ENCODE measurements at places on chromosomes 2 and 18.

- DNase-seq: no peak
Observed at GRCh38 chr2:71747559-71747958, 294.2 kb downstream of the DYSF start.

- no peak for DNase-seq
Observed at GRCh38 chr2:120418174-120418787, 72.3 kb downstream of the INHBB start.

- DNase-seq: no peak
Observed at GRCh38 chr18:37254973-37255372, 310.6 kb downstream of the CELF4 start.

GRCh38 chr18:361100-361732, 93.4 kb upstream of the THOC1 start:
- no peak for DNase-seq

DNA sequence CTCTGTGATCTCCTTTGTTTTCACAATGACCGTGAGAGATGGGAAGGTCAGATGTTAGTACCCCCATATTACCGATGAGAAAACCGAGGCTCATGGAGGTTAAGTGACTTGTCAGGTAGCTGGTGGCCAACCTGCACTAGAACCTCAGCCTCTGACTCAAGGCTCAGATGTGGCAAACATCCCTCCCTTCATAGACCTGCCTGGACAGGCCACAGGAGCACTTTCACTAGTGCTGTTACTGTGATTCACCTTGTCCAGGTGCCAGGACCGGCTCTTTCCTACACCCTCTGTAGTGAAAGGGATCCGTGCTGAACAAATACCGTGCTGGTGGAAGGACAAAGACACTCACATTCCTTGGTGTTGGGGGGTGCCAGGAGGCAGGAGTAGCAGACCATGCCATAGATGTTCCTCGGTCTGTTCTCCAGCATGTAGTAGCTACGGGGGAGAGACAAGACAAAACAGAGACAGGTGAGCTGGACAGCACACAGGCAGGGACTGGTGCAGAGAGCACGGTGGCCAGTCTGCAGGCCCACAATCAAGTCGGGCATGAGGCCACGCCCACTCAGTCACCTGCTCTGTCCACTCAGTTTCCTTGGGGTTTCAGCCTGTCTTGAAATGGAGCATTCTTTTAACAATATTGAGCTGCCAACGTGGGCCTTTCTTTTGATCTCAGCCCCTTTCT, 65.9 kb downstream of the EDAR start:
- no peak for DNase-seq

GRCh38 chr2:175457895-175458448, 276.5 kb upstream of the ATP5MC3 start:
- DNase-seq: no peak

DNA sequence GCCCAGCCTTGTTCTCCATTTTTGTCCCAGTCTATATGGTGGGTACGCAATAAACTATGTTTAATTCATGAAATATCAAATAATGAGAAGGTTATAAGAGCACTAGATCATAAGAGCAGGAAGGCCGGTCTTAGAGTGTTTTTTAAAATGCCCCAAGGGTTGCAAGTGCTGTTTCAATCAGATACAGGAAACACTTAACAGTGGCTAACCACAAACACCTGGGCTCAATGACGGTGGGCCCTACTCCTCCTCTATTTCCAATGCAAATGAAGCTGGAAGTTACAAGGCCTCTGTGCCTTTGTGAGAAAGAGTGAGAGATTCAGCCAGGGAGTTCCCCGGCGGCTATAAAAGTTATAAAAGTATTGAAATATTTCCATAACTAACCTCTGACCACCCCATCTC, 18.9 kb upstream of the WDR33 start:
- no peak for DNase-seq

- DNase-seq: no peak
Observed at GRCh38 chr2:58734365-58734764, 493.2 kb upstream of the FANCL start.

DNA sequence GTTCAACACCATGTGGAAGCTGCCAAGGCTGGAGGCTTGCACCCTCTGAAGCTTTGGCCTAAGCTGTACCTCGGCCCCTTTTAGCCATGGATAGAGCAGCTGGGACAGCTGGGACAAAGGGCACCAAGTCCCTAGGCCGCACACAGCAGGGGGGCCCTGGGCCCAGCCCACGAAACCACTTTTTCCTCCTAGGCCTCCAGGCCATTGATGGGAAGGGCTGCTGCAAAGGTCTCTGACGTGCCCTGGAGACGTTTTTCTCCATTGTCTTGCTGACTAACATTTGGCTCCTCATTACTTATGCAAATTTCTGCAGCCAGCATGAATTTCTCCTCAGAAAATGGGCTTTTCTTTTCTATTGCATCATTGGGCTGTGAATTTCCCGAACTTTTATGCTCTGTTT, 13.7 kb downstream of the RAPGEF4 start:
- DNase-seq: no peak

- DNase-seq: no peak
Observed at GRCh38 chr2:46821600-46821999, 94.0 kb downstream of the MCFD2 start.

GRCh38 chr18:57831597-57832377, 28.7 kb upstream of the ATP8B1 start:
- no peak for DNase-seq

DNA sequence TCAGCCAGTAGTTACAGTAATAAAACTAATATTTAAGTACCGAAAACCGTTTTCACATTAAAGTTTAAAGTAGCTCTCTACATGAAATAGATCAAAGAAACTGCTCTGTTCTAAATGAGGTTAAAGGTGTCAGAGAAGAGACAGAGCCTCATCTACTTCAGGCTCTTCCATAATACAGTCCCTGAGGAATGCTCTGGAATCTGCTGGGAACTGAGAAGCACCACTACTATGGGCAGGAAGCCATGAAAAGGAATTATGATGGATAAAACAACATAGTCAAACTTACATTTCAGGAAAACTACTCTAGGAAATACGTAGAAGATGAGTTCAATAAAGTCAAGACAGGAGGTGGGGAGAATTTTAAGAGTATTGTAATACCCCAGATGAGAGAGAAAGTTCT, 60.0 kb downstream of the ROCK1 start:
- no peak for DNase-seq

GRCh38 chr18:26406854-26407517, 141.4 kb downstream of the KCTD1 start:
- DNase-seq: no peak

DNA sequence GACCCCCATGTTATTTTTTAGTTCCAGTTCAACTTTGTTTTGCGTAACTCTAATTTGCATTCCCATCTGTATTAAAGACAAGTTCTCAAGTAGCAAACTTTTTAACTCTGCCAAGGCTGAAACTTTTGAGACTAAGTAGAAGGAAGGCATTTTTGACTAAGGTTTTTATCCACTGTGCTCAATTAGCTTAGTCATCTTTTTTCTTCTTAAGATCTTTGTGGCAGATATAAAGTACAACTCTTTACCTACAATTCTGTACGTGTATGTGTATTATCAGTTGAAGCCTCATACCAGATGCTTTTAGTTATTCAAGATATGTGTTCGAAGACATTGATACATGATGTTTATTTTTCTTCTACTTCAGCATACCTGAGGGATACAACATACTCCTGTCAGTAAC, 41.6 kb downstream of the CREB1 start:
- no peak for DNase-seq

DNA sequence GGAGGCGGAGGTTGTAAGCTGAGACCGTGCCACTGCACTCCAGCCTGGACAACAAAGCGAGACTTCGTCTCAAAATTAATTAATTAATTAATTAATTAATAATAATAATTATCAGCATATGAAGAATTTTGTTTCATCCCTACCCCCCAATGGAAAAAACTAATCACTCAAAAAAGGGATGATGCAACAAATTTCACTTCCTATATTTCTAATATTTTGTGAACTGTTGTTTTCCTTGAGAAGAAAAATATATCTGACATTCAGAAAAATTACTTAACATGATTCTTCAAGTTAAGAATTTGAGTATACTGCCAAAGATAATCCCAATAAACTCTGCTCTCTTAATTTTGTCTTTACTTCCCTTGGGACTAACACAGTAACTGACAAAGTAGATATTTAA, 28.1 kb downstream of the EXOC6B start:
- DNase-seq: no peak

- no peak for DNase-seq
Observed at GRCh38 chr18:13448335-13448795, 229.8 kb downstream of the LDLRAD4 start.

DNA sequence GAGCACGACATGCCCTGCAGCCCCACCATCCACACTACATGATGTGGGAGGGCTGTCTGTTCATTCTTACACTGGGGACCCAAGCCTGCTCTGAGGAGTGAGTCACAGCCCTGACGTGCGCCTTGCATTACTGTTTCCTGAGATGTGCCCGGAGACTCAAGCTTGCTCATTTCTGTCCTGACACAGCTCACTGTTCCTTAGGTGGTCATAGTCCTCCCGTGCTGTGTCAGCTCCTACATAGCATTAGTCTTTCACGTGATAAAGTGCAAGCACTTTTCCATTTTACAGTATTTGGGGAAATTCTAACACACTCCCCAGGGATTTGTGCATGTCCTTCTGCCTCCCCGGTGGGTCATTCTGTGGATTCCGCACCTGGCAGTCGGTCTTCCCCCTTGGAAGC, 46.2 kb upstream of the TRIM43B start:
- no peak for DNase-seq

DNA sequence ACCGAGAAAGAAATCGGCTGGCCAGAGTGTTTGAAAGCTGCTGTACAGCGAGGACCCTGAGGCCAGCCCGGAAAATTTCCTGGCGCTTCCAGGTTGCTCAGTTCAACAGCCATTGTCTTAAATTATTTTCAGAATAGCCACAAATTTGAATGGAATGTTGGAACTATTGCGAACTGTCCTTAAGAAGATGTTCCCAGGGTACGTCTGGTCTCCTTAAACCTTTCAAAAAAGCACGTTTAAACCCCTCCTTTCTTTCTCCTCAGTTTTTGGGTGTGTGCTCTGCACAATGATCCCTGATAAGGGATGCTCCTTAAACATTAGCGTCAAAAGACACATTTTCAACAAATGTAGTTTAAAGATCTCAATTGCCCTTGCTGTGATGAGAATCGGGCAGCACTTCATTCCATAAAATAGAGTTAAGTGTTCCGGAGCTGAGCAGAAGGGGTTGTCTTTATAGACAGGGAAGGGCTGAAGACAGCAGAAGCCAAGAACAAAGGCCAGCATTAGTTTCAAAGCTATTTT, 14.5 kb upstream of the LPIN2 start:
- no peak for DNase-seq

DNA sequence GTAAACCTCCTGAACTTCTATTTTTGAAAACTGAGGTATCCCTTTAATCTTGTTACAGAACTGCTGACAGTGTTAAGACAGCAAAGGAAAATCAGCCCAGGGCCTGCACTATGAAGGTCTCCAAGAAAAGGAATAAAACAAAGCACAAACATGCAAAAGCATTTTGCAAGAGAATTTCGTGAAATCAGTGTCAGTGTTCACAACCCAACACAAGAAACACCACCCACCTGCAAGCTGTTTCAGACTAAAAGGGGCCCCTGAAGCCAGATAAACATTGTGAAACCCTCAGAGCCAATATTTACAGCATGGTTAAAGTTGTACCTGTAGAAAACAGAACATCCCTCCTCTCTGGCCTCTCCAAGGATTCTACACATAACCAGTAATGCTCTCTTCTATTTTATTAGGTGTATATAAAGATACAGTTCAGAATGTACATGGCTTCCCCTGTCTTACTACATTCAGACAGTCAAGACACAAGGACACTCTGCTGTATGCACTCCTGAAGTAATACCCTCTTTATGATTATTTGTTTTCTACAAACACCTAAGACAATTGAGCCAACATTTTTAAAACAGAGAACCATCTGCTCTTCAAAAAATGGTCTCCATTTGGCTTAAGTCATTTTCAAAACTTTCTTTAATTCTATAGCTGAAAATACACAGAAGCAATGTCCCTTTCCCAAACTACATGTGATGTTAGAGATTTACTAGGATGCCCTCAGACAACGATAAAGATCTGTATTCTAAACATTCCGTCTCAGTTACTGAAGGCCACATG, 149.5 kb upstream of the ZFP36L2 start:
- DNase-seq: no peak

DNA sequence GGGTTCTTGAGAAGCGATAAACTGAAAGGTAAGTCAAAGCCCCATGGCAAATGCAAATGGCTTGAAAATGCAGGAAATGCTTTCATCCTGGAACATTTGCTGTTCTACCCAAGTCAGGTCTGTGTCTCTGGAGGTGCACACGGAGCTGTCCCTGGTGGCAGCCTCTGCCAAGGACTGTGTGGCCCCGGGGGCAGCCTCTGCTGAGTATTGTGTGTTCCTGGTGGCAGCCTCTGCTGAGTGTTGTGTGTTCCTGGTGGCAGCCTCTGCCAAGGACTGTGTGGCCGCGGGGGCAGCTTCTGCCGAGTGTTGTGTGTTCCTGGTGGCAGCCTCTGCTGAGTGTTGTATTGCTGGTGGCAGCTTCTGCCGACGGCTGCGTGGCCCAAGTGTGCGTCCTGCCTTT, 135.6 kb upstream of the ALKAL2 start:
- DNase-seq: no peak
